ENCODE measurements at places on chromosomes 2 and 18.
A peak's percentile ranks its signal among the peaks of the same experiment; 100 is the strongest.

GRCh38 chr2:96146881-96147592 lies 1.8 kb upstream of the DUSP2 start:
- no peak for DNase-seq

- DNase-seq, result no peak
Measured at GRCh38 chr2:187922846-187923245, 368.6 kb upstream of the TFPI start.

DNA sequence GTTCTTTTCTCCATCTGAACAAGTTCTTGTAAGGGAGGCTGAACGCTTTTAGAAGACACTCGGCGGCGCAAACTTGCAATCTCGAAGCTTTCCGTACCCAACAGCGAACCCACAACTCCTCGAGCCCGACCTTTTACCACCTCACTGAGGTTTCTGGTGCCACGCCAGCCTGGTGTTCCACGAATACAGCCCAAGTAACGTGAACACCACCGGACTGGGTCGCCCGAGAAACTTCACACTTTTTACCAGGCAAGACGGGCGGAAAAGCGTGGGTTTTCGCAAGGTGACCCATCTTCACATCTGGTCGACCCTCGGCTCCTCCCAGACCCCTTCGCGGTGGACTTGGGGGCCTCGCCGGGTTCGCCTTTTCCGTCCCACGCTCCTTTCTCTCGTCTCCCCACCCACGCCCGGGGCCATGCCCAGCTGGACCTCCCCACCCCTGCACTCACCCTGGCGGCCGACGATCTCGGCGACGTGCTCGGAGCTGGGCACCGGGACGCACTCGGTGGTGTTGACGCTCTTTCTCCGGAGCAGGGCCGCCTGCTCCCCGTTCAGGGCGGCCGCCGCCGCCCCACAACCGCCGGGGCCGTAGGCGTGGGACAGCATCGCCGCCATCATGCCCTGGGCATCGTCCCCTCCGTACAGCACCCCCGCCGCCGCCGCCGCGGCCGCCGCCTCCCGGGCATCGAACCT lies 1.2 kb downstream of the MEX3C start:
- DNase-seq, result no peak

- no peak for DNase-seq
Measured at GRCh38 chr18:37242826-37243560, 322.6 kb downstream of the CELF4 start.

GRCh38 chr2:144132357-144132756 lies 387.6 kb downstream of the ZEB2 start:
- DNase-seq, result no peak

GRCh38 chr2:178530625-178531142 lies 50.4 kb downstream of the PLEKHA3 start:
- DNase-seq, result no peak

DNA sequence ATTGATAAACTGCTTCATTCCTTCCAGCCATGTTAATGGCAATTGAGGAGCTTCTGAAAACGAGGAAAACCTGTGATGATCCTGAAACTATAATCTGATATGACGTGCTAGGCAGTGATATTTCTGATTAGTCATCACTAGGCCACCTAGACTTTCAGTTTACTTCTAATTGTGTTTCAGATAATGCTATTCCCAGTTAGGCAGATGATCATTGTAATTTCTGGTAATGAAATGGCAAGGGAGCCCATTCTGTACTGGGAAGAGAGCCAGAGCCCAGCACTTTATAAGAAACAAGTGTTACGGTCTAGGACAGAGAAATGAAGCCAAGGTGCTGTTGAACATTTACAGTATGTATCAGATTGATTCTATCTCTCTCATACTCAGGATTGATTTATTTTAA lies 106.2 kb downstream of the CPO start:
- no peak for DNase-seq

DNA sequence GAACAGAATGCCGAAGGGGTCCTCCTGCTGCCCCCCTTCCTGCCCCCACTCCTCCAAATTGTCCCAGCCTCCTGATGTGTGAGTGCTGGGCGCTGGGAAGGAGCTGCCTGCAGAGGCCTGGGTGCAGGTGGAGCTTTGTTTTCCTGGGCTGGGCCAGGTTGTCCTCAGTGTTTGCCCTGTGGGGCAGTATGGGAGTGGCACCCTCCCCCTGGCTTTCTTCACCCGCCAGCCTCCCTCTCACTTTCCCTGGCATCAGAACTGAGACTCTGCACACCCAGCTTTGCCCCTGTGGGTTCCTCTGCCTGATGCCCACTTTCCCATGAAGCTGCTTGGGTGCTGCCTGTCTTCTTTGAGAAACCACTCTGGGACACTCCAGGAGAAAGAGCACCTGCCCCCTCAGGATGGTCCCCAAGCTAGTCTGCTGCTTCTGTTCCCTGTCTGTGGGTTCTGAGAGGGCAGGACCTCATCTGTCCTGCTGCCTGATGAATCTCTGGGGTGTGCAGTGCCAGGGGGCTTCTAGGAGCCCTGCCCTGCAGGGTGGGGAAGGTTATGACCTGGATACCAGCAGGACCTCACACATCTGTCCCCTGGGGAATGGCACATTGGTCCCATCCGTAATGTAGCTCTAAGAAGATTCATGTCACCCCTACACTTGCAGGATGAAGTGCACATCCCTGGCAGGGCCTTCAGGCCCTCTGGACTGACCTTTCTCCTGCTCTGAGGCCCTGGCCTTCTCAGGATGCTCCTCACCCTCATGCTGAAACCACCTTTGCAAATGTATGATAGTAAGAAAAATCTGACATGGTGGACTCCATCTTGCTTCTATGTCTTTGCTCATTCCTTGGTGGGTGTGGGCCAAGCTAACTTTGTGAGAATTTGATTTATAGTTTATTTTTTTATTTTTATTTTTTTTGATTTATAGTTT lies 146.8 kb upstream of the HS6ST1 start:
- DNase-seq, result no peak

- DNase-seq, result no peak
Measured at GRCh38 chr2:215880970-215881369, 132.4 kb downstream of the MREG start.

DNA sequence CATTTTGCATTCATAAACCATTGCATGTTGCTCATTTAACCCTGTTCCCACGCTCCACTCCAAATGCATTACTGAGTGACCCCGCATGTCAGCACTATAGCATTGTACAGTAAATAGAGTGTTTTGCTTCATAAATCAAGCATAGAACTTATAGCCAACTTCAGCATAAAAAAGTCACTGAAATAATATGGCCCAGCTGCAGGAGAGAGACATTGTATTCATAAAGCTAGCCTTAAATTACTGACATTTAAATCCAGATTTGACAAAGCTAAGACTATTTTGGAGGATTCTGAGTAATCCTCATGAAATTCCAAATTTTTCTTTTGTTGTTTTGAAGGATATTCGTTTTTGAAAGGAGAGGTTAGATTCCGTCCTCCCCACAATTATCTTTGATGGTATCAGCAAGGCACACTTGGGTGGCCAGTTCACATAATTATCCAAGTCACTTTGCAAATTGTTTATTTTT lies 320.9 kb upstream of the TCF4 start:
- DNase-seq, result no peak

DNA sequence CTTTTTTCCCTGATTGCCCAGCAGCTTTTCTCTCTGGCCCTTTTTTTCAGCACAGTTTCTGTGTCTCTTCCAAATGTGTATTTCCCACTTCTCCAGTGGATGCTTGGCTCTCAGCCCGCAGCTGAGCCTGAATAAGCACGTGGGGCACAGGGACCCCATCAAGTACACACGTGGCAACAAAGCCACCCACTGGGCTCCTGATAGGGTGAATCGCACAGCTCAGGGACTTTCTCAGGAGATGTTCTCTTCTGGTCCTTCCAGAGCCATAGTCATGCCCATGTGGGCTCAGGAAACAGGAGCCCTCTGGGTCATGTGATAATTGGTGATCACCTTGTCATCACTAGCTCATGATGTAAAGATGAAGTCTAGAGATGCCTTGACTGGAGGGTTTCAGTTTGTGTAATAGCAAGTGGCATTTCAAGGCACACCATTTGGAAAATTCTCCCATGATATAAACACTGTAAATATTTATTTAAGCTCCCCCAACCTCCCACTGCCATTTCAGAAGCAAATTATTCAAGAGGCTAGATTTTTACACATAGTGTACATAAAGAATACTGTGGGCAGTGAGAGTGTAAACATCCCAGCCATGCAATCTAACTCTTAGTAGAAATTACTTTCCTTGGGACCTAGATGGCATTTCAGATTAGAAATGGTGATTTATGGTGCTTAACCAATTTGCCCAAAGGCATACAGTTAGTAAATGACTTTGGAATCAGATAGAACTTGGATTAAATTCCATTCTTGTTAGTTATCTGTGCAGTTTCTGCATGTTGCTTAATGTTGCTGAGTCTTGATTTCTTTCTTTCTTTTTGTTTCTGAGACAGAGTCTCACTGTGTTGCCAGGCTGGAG lies 597.5 kb downstream of the SLC4A3 start:
- DNase-seq, result no peak

GRCh38 chr2:134103196-134103595 lies 150.7 kb upstream of the MGAT5 start:
- no peak for DNase-seq

DNA sequence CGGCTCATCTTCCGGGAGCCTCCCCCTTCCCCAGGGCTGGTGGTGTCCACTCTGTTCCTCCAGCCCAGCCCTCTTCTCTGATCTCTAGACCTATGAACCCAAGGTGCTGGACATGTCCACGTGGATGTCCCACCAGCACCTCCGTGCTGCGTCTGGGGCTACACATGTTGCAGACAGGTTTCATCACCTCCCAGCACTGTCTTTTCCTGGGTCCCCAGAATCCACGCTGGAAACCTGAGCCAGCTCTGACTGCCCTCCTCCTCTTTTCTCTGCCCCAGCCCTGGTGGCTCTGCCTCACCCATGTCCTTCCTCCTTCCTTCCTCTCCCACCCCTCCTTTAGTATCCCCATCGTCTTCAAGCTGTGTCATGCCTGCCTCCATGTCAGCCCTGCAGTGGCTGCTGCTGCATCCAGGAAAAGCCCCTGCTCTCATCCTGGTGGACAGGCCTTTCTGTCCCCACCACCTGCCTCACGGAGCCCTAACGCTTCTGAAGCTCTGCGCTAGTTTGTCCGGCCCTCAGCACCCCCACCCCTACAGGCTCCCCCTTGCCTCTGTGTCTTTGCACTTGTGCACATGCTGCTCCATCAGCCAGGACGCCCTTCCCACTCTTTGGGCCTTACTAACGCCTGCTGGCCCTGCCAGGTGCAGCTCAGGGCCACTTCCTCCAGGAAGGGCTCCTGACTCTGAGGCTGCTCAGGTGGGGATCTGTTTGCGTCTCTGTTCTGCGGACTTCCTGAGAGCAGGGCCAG lies 105.9 kb downstream of the DYSF start:
- no peak for DNase-seq

DNA sequence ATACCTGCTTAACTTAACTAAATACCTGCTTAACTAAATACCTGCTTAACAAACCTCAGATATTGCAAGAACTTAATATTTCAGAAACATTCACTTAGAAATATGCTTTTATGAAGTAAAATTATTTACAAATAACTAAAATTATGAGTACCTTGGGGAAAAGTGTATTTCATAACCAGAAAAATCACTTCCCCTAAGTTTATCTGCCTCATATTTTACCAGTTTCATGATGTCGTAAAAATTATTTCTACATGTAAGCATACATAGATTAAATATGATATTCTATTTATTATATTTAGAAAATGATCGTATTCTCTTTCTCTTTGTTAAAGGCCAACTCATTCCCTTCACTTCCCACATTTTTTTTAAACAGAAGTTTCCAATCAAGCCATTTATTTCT lies 41.5 kb upstream of the DSC1 start:
- DNase-seq, result no peak

DNA sequence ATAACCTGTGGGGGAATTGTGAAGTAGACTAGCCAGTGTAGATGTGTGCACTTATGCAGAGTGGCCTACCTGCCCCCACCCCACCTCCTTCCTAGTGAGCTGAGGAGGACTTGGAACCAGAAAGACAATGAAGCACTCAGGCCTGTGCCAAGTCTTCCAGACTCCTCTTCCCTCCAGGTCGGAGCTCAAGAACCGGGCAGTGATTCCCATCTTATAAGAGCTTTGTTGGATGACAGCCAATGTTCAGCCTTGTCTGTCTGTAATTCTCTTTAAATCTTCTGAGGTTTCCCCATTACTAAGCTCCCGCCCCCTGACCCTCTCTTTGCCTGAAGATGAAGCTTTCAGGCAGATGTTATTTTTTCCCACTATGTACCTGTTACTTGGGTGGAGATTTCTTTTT lies 121.0 kb downstream of the SMAD2 start:
- no peak for DNase-seq

DNA sequence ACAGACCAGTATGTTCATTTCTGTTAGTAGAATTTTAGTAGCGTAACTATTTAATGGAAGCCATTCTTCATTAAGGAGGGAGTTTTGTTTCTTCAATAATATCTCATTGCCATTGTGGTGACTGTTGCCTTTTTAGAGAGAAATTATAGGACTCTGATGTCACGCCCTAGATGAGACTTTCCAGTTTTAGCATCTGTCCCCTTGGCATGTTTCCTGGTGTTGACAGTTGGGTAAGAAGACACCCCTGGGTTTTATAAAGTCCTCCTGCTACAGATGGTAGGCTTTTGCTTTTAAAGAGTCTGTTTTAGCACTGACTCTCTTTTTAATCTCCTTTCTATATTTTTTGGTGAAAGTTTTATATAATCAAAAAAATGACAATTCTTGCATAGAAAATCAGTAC lies 41.9 kb downstream of the KCNJ3 start:
- no peak for DNase-seq

- DNase-seq, result no peak
Measured at GRCh38 chr18:23716516-23716915, 27.3 kb downstream of the LAMA3 start.

DNA sequence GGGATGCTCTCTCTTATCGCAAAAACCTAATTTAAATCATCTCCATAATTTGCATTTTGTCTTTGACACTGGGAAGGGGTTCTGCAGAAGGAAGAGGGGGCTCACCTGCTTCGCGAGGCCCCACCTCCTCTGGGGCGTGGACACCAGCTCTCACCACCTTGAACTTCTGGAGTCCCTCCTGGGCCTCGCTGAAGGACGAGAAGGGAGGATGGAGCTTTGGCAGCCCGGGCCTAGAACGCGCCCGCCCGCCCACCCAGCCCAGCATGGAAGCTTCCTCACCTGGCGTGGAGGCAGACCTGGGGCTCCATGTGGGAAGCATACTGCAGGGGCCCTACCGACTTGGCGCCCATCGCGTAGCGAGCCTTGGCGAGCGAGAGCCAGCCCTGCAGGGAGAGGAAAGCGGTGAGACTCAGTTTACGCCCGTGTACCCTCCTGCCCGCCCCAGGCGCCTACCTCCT lies 1.1 kb upstream of the IMP4 start:
- DNase-seq, result no peak

DNA sequence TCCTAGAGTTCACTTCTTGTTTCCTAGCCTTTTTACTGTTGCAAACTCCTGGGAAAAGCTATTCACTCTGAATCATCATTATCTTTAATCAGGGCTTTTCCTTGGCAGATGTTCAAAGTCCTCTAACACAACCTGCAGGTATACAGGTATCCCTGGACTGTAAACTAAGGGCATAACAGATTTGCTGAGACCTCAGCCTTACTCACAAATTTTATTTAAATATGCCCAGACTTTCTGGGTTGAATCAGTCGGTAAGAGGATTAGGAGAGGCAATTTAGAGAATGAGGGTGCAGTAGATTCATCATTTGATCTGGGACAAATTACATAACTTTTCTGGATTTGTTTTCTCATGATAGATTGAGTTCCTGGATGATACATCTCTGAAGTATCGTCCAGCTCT lies 217.8 kb upstream of the STON1 start:
- no peak for DNase-seq

- peak; percentile 43 for DNase-seq
Measured at GRCh38 chr2:152694161-152694661, 23.1 kb downstream of the PRPF40A start.

- no peak for DNase-seq
Measured at GRCh38 chr2:234564699-234565098, 67.8 kb upstream of the ARL4C start.
